IPS DF 19.7 (cell line): ENCODE measurements at places on chromosomes 1 and 21.

GRCh38 chr1:222182641-222183040 is 365.3 kb downstream of the HHIPL2 start:
- no peak for DNase-seq

GRCh38 chr1:179924268-179924667 is 30.3 kb upstream of the CEP350 start:
- no peak for DNase-seq

DNA sequence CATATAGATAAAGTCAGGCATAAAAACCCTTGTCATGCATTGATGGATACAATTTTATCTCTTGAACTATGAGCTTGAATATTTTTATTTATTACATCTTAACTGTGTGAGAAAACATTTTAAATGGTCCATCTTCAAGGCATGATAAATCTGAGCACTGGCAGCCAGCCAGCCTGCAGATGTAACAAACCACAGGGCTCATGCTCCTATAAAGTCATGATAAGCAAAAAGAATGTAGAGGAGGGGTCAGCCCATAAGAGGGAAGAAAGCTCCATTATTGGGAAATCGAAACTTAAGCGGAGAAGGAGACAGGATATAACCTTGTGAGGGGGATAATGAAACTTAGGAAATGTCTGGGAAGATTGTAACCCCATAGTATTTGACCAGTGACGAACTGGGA is 839.0 kb downstream of the LRRIQ3 start:
- no peak for DNase-seq

- DNase-seq, result no peak
Measured at GRCh38 chr1:109249654-109250401, 489 bp downstream of the CELSR2 start.

GRCh38 chr1:209720826-209721225 is 16.2 kb downstream of the HSD11B1 start:
- DNase-seq, result no peak

GRCh38 chr1:100881687-100882086 is 13.0 kb downstream of the EXTL2 start:
- DNase-seq, result no peak

DNA sequence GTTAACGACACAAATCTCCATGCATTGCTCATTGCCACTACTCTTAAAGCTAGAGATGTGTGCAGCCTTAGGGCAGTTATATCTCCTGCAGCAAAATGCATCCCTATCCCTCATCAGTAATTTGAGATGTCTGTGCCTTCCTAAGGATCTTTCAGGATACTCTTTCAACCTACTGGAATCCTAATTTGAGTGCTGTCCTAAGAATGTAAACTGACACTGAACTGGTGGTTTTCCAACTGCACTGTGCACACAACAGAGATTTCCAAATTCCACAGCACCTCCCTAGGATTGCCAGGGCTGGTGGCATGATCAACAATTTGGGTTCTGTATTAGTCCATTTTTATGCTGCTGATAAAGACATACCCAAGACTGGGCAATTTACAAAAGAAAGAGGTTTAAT is 193.9 kb downstream of the LTN1 start:
- DNase-seq, result no peak

DNA sequence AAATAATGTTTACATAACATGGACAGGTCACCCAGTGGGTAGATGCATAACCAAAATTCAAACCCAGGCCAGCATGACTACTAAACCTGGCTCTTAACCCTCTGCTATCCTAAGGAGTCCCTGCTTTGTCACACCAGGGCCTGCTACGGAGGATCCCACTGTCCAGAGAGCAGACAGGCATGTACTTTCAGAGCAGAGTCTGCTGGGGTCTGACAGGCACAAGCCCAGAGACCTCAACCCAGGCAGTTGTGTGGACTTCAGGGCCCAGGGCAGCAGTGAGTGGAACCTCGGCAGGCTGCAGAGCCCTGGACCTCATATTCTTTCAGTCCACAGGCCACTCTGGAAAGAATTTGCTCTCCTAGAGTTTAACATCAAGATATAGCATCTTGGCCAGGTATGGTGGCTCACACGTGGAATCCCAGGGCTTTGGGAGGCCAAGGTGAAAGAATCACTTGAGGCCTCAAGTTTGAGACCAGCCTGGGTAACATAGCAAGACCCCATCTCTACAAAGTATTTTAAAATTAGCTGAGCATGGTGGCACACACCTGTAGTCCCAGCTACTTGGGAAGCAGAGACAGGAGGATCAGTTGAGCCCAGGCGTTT is 16.1 kb upstream of the S100A7 start:
- DNase-seq, result no peak

DNA sequence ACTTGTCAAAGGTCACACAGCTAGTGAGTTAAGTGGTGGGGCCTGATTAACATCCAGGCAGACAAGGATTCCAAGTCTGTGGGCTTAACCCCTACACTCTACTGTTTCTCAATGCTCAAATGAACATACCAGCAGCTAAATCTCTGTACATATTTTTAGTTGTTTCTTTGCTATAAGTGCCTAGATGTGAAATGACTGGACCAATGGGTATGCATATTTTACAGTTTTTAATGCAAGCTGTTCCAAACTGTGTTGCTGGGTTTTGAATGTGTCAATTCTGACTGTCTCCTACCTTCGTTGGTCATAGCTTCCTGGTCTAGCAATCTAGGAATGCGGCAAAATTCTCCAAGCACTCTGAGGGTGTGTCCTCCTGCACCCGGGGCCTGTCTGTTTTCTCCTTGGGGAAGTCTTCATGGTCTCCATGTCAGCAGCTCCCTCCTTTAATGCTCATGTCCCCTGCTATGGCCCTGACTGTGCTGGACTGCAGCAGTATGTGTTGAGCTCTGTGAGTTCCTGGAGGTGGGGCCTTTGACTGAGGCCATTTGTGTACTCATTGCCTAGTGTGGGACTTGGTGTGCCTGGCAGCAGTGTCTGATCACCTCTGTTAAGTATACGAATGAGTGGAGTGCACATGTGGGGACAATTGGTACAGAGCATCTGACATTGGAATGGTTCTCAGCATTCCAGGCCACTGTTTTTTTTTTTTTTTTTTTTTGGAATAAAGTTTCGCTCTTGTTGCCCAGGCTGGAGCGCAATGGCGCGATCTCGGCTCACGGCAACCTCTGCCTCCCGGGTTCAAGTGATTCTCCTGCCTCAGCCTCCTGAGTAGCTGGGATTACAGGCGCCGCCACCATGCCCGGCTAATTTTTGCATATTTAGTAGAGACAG is 72.9 kb upstream of the SLC2A1 start:
- DNase-seq, result no peak

DNA sequence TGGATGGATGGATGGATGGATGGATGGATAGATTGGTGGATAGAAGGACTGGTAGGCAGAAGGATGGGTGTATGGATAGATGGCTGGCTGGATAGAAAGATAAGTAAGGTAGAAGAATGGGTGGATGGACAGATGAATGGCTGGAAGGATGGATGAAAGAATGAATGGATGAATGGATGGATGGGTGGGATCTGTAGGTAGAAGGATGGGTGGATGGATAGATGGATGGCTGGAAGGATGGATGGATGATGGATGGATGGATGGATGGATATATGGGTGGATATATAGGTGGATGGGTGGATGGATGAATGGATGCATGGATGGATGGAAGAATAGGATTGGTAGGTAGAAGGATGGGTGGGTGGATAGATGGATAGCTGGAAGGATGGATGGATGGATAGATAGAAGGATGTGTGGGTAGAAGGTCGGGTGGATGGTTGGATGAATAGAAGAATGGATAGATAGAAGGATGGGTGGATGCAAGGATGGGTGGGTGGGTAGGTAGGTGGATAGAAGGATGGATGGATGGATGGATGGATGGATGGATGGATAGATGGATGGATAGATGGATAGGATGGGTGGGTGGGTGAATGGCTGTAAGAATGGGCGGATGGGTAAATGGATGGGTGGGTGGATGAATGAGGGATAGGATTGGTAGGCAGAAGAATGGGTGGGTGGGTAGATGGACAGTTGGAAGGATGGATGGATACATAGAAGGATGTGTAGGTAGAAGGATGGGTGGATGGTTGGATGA is 7.5 kb downstream of the MASP2 start:
- DNase-seq, result no peak

DNA sequence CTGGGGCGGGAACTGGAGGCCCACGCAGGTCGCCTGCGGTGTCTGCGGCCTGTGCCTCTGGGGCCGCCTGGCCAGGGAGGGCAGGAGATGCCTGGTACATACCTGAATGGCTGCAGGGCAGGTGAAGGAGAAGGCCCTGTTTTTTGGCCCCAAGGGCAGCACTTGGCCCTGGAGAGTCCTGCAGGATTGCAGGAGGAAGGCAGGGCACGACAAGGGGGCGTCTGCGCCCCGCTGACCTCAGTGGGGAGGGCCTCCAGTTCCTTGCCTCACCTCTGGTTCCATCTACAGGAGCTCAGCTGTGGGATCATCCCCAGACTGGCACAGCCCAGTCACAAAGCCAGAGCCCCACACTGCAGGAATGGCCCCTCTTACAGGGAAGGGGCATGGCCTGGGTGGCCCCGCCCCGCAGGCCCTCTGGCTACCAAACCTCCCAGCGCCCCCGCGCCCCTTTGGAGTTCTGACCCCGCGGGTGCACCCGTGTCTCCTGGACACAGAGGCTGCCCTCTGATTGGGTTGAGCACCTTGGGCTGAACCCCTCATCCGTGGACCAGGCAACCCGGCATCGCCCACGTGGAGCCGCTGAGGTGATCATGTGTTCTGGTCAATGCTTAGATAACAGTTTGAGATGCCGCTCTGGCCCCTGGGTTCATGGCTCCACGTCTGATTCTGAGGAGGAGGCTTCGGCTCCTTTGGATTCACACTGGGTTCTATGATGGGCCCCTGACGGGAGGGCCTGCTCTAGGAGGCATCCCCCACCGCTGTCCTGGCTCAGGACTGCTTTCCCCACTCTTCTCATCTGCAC is 1.3 kb upstream of the PEX10 start:
- no peak for DNase-seq

- no peak for DNase-seq
Measured at GRCh38 chr21:35615325-35615724, 445.0 kb downstream of the SETD4 start.

DNA sequence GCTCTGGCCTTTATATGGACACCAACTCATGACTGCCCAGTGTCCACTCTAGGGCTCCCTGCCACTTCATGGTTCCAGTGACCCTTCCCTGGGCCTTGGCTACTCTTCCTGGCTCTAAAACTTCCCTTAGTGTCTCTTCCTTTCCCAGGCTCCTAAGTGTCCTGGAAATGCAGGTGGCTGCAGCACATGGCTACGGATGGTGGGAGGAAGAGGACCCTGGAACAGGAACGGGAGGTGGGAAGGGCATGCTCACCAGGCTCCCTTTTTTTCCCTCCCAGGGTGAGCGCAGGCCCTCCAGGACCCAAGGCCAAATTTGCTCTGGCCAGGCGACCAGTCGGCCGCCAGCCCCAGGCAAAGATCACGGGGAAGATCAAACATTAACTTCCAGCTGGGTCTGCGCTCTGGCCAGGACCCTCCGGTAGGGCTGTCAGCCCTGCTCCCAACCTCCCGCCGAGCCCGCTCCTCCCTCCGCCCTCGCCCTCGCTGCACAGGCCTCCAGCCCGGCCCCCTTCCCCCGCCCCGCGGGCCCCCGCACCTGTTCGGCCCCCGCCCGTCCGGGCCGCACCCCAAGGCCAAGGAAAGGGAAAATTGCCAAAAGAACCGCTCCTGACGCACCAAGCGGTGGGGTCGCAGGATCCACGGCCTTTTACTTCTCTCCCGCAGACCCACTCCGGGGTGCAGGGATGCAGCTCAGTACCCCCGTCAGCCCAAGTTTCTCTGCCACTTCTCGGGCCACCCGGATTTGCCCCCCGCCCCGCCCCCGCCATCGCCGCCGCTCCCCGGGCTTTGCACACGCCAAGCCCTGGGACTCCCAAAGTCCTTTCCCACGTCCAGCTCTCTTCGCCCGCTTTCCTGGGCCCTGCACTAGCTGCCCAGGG is 894 bp downstream of the TCEA3 start:
- DNase-seq, result no peak

GRCh38 chr1:230878591-230878990 is 10.3 kb upstream of the C1orf198 start:
- no peak for DNase-seq

- no peak for DNase-seq
Measured at GRCh38 chr21:32570456-32570855, 14.9 kb downstream of the TCP10L start.

GRCh38 chr1:117605164-117605773 is 579 bp upstream of the TENT5C start:
- no peak for DNase-seq

- DNase-seq, result no peak
Measured at GRCh38 chr1:176775378-176775777, 312.4 kb downstream of the PAPPA2 start.

- DNase-seq, result no peak
Measured at GRCh38 chr1:156172696-156173470, 19.5 kb downstream of the SEMA4A start.

DNA sequence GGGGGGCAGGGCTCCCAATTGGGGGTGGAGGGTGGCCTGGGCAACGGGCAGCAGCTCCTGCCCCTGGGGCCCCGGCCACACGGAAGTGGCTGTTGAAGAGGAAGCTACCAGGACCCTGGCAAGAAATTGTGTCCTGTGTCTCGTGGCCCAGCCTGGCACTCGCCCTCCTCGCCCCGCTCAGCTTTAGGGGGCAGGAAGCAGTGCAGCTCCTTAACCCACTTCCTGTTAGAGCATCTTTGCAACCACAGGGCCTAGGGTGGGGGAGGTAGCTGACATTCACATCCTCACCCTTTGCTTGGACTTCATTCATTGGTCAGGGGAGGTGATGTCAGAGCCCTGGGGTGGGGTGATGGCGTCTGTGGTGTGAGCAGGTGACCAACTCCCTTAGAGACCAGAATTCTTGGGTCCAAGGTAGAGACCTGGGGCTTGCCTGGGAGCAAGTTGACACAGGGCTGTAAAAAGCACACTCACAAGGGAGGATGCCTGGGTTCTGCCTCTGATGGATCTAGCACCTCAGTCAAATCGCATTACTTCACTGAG is at the start of gene ARHGAP30:
Gene ARHGAP30, minus strand, starts transcription at position 161 of the 540 bp plus-strand sequence. CDS start 267 bp downstream, outside the sequence.
- no peak for DNase-seq

GRCh38 chr21:32881458-32881857 is 109.9 kb upstream of the PAXBP1 start:
- no peak for DNase-seq

GRCh38 chr1:6271006-6271405 is 10.1 kb upstream of the GPR153 start:
- DNase-seq, result no peak

DNA sequence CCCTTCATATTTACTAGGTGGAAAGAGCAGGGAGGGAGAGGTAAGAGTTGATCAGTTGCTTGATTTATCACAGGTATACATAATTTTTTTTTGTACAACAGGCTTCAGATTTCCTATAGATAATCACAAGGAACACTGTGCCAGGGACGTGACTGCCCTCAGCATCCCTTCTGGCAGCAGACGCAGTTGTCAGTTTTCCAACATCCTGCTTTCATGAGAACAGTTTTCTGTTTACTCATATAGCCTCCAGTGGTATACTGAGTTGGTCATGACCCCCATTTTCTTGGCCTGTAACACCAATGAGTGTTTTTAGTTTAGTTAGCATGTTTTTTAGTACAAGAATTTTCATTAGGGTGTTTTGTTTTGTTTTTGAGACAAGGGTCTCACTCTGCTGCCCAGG is 37.9 kb upstream of the PTPRF start:
- no peak for DNase-seq

- peak; percentile 25 for DNase-seq
Measured at GRCh38 chr1:183622884-183623785, 12.4 kb downstream of the ARPC5 start.
